ENCODE measurements at places on chromosomes 3 and 15.

DNA sequence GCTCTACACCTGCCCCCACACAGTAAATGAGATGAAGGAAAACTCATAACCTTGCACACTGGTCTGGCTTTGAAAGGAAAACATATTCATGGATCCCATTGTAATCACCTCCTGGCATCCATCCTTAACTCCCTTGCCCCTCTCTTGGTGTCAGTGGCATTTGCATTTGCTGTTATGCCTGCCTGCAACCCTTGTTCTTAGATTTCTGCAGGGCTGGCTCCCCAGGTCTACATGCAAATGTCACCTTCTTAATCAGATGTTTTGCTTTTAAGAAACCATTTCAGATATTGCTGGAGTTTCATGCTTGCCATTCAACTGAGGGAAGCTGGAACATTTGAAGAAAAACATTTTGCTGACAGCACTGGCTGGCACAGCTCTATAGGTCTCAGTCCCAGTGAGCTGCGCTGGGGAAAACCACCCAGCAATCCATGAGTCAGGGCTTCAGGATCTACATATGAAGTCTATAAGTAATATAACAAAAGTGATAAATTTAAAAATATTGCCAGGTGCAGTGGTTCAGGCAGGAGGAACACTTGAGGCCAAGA lies 19.1 kb downstream of the LRRC2 start:
- no peak overlapping the region for H3K27ac ChIP-seq
- no peak for DNase-seq
- H3K27me3 ChIP-seq: peaks cover 2% of the 10 kb centered on the region
- H3K4me3 ChIP-seq: no peak overlapping the region
- H3K36me3 ChIP-seq: no peaks in the 10 kb centered on the region

- peaks cover 5% of the 10 kb centered on the region for H3K27me3 ChIP-seq
- no peaks in the 10 kb centered on the region for H3K4me1 ChIP-seq
- H3K4me3 ChIP-seq: no peak overlapping the region
- no peak overlapping the region for H3K27ac ChIP-seq
- H3K36me3 ChIP-seq: no peaks in the 10 kb centered on the region
Observed at GRCh38 chr3:38579141-38579540, 70.3 kb downstream of the SCN5A start.

GRCh38 chr3:28399206-28399605 lies 50.6 kb upstream of the AZI2 start:
- DNase-seq: no peak
- no peaks in the 10 kb centered on the region for H3K4me1 ChIP-seq
- H3K36me3 ChIP-seq: no peaks in the 10 kb centered on the region
- no peaks in the 10 kb centered on the region for H3K27me3 ChIP-seq

DNA sequence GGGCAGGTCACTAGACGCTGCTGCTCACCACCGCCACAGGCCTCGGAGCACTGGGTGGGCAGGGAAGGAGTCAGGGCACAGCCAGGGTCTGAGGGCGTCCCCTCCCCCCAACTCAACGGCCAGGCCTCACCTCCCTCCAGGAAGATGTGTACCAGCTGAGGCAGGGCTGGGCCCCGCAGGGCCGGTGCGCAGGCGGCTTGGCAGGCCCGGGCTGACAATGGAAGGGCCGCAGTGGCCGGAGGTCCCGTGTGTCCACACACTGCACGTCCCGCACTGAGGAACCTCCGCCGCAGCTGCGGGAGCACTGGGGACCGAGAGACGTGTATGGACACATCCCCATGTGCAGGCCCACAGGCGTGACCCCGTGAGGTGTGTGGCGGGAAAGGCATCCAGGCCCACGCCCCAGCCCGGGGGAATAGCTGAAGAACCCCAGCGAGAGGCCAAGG lies 47.4 kb downstream of the ADAMTS7 start:
- H3K27me3 ChIP-seq: no peaks in the 10 kb centered on the region
- no peak overlapping the region for H3K27ac ChIP-seq
- peaks cover 45% of the 10 kb centered on the region for H3K4me1 ChIP-seq
- no peak overlapping the region for H3K4me3 ChIP-seq
- no peak for DNase-seq
- no peaks in the 10 kb centered on the region for H3K36me3 ChIP-seq

DNA sequence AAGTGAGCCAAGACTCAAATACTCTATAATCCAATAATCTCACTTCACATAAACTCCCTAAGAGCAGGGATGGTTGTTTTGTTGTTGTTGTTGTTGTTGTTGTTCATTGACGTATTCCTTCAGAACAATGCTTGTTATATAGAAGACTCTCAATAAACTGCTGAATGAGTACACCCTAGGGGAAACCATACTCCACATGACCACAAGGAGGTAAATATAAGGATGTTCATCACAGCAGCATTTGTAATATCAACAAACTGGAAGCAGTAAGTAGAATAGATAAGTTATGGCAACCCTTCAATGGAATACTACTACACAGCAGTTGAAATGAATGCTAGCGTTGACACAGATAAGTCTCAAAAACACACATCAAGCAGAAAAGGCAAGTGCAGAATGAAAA lies 62.4 kb upstream of the STIMATE start:
- H3K36me3 ChIP-seq: peaks cover 17% of the 10 kb centered on the region
- H3K4me1 ChIP-seq: peaks cover 50% of the 10 kb centered on the region
- no peak overlapping the region for H3K27ac ChIP-seq
- no peaks in the 10 kb centered on the region for H3K27me3 ChIP-seq

DNA sequence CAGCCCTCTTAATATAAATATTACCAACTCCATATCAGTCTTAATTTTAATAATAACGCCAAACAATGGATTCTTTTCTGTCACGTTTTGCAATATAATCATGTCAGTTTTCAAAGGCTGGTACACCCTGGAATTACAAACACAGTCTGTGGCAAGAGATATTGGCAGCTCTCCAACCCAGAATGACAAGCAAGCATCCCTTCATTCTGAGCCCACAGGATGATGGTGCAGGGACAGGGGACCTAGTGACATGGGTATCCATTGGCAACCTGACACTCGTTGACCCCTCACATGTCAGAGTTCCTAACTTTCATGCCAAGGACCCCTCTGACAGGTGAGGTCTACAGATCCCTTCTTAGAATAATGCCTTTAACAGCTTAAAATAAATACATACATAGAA lies 154.5 kb upstream of the TSC22D2 start:
- peaks cover 15% of the 10 kb centered on the region for H3K27me3 ChIP-seq
- no peaks in the 10 kb centered on the region for H3K36me3 ChIP-seq
- no peak overlapping the region for H3K4me3 ChIP-seq
- no peak overlapping the region for H3K27ac ChIP-seq
- H3K4me1 ChIP-seq: no peaks in the 10 kb centered on the region

DNA sequence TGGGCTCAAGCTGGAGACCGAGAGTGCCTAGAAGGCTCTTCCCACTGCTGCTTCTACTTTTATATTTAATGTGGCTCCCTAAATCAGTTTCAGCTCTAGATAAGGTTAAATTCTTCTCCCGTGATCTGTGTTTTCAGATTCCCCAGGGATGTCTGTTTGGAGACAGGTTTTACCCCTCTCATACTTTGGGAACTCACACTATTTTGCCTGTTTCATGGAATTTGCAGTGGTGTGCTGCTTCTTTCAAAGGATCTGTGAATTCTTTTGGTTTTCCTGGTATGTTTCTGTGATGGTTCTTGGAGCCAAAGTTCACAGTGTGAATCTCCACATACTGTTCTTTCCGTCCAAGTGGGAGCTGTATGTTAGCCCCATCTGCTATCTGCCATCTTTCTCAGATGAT lies 238.3 kb upstream of the SLITRK3 start:
- H3K27ac ChIP-seq: no peak overlapping the region
- H3K4me3 ChIP-seq: no peak overlapping the region
- no peak for DNase-seq
- H3K27me3 ChIP-seq: no peaks in the 10 kb centered on the region
- H3K4me1 ChIP-seq: no peaks in the 10 kb centered on the region
